ENCODE measurements at places on chromosomes 2 and 18.

DNA sequence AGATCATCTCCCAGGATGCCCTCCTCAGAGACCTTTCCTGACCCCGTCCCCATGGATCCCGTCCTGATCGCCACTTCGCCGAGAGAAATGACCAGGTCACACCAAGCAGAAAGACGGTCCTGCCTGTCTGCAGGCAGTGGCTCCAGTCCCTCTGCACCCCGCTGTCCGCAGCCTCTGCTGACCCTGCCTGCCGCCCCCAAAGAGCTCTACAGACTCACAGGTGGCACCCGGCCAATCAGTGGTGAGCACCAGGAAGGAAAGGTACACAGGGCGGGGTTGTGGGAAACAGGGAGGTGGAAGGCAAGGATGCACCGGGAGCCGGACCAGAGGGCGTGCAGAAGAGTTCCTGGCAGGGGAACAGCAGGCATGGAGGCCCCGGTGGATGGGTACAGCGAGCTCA lies 94.8 kb downstream of the NDUFA10 start:
- no peak for DNase-seq

DNA sequence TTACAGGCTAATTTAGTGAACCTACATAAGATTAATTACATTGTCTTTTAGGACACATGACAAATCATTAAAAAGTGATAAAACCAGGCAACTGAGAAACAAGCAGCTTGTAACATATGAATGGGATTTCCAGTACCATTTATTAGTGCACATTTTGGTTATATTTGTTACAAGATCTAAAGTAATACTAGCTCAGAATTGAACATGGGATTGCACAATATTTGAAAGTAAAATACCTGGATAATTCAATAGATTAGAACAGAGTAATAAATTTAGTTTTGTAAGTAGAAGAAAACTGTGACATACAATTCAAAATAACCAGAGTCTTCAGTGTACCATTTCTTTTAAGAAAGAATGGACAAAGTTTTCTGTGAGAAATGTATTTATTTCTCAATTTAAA lies 1400.7 kb upstream of the ACVR2A start:
- no peak for DNase-seq

- DNase-seq: no peak
Measured at GRCh38 chr2:218852911-218853667, 6.5 kb upstream of the WNT6 start.

DNA sequence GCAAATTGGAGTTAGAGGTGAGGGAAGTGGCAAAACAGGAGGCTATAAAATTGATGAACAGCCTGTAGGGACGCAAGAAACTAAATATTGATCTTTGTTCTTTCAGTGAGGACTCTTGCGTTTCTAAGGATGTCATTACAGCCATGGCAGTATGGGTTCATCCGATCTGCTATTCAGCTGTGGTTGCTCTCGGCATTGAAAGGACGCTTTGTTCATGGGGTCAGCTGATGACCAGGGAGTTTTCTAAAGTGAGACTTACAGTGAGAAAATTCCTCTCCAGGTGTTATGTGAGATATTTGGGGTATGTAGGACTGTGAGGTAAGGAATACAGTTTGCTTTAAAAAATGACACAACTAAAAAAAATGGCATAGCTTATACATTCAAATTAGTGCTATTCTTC lies 52.7 kb upstream of the PELI1 start:
- no peak for DNase-seq

DNA sequence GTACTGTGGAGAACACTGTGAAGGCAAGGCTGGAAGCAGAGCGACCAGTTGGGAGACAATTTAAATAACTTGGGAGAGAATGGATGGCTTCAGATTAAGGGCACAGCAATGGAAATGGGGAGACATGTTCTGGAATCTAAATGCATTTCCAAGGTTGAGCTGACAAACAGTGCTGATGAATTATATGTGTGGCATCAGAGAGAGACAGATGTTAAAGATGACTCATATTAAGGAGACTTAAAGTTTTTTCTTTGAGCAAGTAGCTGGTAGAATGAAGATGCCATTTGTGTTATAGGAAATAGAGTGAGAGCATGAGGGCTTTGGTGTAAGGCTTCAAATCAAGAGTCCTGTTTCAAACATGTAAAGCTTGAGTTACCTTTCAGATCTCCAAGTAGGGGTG lies 441.8 kb downstream of the SETBP1 start:
- DNase-seq: no peak

- no peak for DNase-seq
Measured at GRCh38 chr2:65402323-65402722, 30.1 kb downstream of the SPRED2 start.

- no peak for DNase-seq
Measured at GRCh38 chr18:70688286-70688685, 399.4 kb downstream of the SOCS6 start.

DNA sequence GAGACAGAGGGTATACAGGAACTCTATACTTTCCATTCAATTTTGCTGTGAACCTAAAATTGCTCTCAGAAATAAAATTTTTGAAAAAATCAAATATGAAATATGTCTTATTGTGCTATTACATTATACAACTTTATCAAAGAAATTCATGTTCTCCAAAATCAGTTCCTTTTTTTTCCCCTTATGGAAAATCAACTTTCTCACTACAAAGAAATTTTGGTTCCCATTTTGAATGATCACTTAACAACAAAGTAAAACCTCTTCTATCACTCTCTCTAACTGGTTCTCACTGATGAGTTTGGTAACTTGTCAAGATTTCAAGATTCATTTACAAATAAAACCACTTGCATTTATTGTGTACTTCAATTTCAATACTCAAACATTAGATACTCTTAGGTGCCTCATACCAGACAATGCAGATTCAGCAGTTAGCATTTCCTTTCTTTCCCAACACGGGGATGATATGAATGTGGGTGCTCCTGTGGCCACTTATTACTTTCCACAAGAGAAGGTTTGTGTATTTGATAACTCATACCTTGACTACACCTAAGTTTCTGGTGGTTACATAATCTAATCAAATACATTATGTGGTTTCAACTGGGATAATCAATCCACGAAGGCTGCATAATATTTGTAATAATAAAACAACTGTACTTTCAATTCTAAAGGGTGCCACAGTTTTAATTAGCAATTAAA lies 6.4 kb downstream of the PSME4 start:
- DNase-seq: no peak

GRCh38 chr2:197184959-197185586 lies 125.5 kb downstream of the ANKRD44 start:
- peak; percentile 59 for DNase-seq

DNA sequence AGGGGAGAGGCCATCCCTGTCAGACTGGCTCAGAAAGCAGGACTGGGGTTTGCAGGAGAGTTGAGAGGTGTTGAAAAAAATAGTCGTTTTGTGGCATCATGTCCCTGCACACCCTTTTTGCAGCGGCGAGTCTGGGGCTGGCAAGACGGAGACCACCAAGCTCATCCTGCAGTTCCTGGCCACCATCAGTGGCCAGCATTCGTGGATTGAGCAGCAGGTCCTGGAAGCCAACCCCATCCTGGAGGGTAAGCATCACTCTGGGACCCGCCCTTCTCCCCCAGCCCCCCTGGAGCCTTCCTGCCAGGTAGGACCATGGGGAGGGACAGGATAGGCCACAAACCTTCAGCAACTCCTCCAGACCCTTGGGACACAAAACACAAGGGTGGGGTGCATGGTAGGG lies 34.2 kb downstream of the MYO7B start:
- no peak for DNase-seq

DNA sequence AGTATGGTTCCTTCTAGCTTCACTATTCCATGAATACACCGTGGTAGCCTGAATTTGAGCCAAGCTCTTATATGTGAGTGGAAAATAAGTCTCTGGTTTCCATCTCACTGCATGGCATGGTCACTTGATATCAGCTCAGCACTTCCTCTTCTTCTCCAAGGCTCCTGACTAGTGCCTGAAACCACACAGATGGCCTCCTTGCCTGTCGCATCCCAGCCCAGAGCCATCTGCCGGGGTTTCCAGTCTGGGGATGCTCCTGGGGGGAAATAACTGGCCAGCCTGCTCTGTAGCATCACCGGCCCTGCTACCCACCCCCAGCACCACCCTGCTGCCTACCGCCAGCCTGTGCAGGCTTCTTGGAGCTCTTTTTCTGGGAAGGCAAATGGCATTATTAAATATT lies 7.7 kb upstream of the MARCHF4 start:
- DNase-seq: no peak

DNA sequence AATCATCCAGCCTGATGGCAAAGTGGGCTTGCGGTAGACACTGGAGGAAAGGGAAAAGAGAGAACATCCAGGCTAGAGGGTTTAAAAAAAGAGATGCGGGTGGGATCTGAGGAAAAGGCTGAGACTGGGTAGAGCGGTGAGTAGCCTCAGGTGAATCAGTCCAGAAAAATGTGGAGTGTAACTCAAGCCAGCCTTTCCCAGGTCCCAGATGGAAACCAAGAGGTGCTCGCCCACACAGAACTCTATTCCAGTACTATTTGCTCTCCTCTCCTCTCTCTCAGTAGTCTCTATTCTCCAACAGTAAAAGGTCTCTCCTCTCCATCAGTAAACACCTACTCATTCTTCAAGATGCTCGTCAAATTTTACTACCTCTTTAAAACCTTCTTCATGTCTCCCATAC lies 38.3 kb upstream of the NRP2 start:
- no peak for DNase-seq

- DNase-seq: no peak
Measured at GRCh38 chr18:63725682-63726480, 23.1 kb downstream of the SERPINB11 start.

DNA sequence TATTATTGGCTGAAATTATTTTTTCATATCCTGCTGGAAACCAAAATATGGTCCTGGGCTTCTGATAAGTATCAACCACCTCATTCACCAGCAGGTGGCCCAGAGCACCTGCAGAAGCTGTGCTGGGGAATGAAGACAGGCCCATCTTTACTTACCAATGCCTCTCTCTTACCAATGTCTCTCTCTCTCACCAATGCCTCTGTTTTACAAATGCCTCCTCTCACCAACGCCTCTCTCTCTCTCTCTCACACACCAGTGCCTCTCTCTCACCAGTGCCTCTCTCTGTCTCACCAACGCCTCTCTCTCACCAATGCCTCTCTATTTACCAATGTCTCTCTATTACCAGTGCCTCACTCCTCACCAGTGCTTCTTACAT lies 2.3 kb upstream of the MAL start:
- no peak for DNase-seq

DNA sequence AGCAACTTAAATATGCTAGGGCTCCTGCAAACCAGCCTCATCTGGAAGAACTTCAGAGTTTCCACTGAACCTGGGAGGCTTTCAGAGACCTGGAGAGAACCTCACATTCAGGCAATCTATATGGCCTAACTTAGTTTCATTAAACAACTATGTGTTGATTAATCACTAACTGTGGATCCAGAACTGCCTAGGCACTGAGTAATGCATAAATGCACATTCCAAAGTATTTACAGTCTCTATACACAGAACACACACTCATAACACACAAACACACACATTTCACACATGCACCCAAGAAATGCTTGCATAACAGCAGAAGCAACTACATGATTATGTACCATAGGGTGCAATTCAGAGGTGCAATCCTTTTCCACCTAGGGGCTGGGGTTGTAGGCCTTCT lies 552.8 kb downstream of the BCL11A start:
- no peak for DNase-seq

GRCh38 chr18:68865503-68865902 lies 67.6 kb downstream of the CCDC102B start:
- DNase-seq: no peak

DNA sequence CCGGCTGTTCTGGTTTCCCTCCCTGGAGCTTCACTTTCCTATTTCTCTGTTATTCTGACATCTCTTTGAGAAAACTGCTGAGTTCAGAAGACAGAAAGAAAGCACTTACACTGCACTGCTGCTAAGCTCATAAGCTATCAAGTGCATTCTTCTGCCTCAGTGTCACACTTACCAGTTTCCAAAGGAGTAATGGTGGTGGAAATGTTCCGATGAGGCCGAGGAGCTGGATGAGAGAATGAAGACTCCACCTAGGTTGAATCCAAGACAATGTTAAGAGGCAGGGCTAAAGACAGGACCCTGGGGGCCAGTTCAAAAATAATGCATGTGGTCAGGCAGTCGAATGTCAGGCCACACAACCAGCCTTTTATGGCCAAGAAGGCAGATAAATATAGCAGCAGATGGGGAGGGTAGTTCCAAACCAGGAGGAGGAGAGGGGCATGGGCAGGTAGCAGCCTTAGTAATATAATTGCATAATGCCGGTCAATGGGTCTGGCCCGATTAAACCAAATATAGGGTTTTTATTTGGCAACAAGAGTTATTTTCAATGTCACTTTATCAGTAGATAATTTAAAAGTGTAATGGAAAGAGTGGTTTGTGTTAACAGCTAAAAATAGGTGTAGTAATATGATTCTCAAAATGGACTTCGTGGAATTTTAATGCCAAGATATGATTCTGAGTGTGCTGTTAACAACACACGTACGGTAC lies at the start of gene MYOM1:
Gene MYOM1 (minus strand): TSS at position 338 of the 705 bp plus-strand sequence. CDS start 4,745 bp downstream, outside the sequence.
- peak; percentile 60 for DNase-seq

GRCh38 chr2:58620896-58621295 lies 379.8 kb upstream of the FANCL start:
- no peak for DNase-seq

DNA sequence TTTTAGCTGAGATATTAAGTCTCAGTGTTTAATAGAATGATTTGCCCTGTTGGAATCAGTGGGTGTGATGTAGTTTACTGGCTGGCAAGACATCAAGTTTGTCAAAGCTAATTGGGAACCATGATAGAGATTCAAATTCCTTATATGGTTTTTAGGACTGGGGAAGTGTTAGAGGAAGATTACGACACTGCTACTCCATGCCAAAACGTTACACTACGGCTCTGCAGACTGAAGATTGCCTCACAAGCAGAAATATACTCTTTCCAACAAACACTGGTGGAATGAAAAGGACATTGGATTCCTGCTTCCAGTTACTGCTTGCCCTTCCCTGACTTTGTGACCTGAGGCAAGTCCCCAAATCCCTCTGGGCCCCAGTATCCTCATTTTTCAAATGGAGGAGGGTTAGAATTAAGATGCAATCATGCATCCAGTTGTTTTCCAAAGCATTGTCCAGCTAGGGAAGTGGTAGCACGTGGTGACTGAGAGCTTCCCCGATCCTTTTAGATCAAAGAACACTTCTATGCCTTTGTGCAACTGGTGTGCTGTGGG lies 147.6 kb downstream of the CDC42EP3 start:
- DNase-seq: peak; percentile 83

GRCh38 chr18:10286580-10287150 lies 167.8 kb upstream of the APCDD1 start:
- DNase-seq: no peak

- no peak for DNase-seq
Measured at GRCh38 chr18:36744261-36744876, 84.4 kb downstream of the TPGS2 start.

- DNase-seq: no peak
Measured at GRCh38 chr18:58466636-58467205, 162.2 kb downstream of the ALPK2 start.

All from muscle of back (tissue), 13 donors.